ENCODE measurements at places on chromosomes 1 and 21. TPM values are rescaled to one million over a fixed set of nuclear protein-coding genes. Genes with fewer than 3 reads are reported as not detected.

The PLPP3 gene
- total RNA-seq: 9.9 TPM

The SH2D5 gene
- 9.0 TPM for total RNA-seq

The PLPPR4 gene
- under 0.01 TPM for total RNA-seq

The OR2L2 gene
- total RNA-seq: not detected

All from renal cortical epithelial cell (primary cell).